ENCODE measurements at places on chromosomes 11 and 22.

- DNase-seq: no peak
Observed at GRCh38 chr22:24601217-24602104, 1.5 kb upstream of the GGT1 start.

GRCh38 chr11:1281326-1281973, 28.0 kb downstream of the TOLLIP start:
- DNase-seq: no peak

GRCh38 chr11:95277868-95278267, 46.9 kb upstream of the SESN3 start:
- DNase-seq: no peak

DNA sequence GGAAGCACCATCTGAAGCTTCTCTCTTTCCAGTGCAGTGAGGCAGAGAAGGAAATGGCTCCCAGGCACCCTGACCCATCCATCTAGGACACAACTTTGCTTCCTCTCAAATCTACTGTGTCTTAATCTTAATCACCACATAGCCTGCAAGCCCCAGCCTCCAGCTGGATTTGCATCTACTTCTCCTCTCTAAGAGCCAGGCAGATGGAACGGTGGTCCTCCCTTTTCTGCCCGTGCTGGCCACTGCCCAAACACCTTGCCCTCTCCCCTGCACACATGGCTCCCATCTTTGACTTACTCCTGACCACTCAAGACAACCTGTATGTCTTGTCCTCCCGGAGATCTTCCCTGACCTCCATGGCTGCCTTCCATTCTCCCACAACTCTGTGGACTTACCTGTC, 7.4 kb downstream of the MS4A10 start:
- no peak for DNase-seq
